NCI-H1417 treated with DMSO at 0.1 percent for 48 hours (cell line): ENCODE measurements at places on chromosomes 13 and 19.

DNA sequence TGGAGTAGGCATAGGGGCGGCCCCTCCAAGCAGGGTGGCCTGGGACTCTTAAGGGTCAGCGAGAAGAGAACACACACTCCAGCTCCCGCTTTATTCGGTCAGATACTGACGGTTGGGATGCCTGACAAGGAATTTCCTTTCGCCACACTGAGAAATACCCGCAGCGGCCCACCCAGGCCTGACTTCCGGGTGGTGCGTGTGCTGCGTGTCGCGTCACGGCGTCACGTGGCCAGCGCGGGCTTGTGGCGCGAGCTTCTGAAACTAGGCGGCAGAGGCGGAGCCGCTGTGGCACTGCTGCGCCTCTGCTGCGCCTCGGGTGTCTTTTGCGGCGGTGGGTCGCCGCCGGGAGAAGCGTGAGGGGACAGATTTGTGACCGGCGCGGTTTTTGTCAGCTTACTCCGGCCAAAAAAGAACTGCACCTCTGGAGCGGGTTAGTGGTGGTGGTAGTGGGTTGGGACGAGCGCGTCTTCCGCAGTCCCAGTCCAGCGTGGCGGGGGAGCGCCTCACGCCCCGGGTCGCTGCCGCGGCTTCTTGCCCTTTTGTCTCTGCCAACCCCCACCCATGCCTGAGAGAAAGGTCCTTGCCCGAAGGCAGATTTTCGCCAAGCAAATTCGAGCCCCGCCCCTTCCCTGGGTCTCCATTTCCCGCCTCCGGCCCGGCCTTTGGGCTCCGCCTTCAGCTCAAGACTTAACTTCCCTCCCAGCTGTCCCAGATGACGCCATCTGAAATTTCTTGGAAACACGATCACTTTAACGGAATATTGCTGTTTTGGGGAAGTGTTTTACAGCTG lies at the start of the genes BRCA2 and ZAR1L:
BRCA2 (plus strand) TSS at position 271 of the 790 bp plus-strand sequence. CDS start 953 bp downstream, outside the sequence.
ZAR1L (minus strand) TSS at position 126 of the 790 bp plus-strand sequence. CDS start 3,438 bp downstream, outside the sequence.
- DNase-seq: no peak

DNA sequence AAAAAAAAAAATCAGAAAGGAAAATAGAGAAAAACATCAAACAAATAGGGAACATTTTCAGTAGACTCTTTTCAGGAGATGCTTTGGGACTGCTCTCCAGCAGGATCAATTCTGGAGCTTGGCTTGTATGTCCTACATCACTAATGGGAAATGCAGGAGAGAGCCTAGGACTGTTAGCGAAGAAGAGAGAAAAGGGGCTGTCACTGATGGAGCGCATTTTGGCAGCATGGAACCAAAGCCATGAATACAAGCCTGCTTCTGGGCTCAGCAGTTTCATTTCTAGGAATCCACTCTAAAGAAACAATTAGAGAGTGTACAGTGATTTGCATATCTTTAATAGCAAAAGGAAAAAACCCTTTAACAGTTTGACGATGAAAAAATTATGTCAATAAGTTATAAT lies 203.9 kb downstream of the NUFIP1 start:
- DNase-seq: no peak

DNA sequence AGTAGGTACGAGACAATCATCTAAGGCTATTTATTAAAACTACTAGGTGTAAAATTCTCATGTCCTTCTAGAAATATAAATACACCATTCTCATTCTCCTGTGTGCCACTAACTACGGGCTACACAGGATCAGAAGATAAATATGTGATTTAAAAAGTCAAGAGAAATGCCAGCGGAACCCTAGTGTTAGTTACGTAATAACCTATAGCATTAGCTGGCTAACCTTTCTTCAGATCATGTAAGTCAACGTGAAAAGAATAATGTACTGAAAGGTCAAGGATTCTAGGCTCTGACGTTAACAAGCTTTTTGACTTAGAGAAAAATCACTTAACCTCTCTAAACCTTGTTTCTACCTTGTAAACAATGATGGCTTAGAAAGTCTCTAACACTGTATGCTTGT lies 121.8 kb downstream of the RGCC start:
- no peak for DNase-seq

DNA sequence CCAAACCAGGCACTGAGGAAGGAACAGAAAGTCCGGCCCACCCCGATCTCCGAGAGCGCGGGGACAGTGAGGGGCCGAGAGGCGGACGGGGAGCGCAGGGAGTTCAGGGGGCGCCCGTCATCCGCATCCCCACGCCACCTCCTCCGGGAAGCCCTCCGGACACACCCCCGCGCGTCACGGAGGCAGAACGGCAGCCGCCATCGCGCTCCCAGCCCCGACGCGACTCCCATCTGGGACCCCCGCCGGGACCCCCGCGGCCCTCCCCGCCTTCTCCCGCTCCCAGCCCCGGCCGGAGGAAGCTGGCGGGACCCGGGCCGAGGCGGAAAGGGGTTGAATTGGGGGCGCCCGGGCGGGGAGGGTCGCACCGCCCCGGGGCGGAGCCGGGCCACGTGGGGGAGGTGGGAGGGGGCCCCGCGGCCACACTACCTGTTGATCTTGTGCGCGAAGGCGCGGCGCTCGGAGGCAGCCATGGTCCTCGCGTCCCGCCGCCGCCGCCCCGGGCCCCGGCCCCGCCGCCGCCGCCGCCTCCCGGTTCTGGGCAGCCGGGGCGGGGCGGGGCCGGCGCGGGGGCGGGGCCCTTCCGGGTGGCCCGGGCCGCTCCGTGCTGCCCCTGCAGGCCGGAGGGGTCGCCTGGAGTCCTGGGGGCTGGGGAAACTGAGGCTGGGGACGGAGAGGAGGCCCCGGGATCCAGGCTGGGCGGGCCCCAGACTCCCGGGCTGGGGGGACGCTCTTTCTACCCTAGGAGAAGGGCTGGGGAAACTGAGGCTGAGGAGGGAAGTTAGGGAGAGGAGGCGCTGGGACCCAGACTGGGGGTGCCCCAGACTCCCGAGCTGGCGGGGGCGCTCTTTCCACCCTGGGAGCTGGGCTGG lies at the start of gene DOCK6:
DOCK6 (minus strand) TSS at position 554 of the 869 bp plus-strand sequence; CDS start at position 470, 84 bp downstream.
- no peak for DNase-seq

GRCh38 chr19:17254636-17255035 lies 8.9 kb upstream of the NR2F6 start:
- DNase-seq: no peak

- DNase-seq: no peak
Observed at GRCh38 chr19:46620716-46621115, 4.2 kb downstream of the PTGIR start.

- no peak for DNase-seq
Observed at GRCh38 chr13:85935868-85936467, 136.7 kb upstream of the SLITRK6 start.

DNA sequence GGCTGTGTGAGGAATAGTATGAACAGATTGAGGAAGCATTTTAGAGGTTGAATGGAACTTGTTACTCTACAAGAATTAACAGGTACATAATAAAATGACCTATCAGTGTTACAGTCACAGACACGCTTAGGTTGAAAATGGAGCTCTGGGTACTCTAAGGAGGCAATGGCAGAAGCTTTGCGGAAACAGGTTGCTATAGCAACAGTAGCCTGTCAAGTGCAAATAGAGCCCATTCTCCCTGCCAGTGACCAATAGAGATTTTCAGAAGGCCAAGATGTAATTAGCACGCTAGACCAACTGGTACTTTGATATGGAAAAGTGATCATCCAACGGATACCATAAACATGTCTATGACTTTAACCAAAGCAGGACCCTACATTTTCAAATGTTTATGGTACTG lies 148.5 kb upstream of the FREM2 start:
- DNase-seq: no peak

- no peak for DNase-seq
Observed at GRCh38 chr19:35696835-35697234, 7.5 kb upstream of the ZBTB32 start.

GRCh38 chr13:51524829-51525566 lies 59.3 kb upstream of the WDFY2 start:
- no peak for DNase-seq

- no peak for DNase-seq
Observed at GRCh38 chr19:34844277-34844676, 71.3 kb upstream of the ZNF599 start.

- DNase-seq: no peak
Observed at GRCh38 chr13:51912511-51913225, 50.9 kb downstream of the CCDC70 start.

DNA sequence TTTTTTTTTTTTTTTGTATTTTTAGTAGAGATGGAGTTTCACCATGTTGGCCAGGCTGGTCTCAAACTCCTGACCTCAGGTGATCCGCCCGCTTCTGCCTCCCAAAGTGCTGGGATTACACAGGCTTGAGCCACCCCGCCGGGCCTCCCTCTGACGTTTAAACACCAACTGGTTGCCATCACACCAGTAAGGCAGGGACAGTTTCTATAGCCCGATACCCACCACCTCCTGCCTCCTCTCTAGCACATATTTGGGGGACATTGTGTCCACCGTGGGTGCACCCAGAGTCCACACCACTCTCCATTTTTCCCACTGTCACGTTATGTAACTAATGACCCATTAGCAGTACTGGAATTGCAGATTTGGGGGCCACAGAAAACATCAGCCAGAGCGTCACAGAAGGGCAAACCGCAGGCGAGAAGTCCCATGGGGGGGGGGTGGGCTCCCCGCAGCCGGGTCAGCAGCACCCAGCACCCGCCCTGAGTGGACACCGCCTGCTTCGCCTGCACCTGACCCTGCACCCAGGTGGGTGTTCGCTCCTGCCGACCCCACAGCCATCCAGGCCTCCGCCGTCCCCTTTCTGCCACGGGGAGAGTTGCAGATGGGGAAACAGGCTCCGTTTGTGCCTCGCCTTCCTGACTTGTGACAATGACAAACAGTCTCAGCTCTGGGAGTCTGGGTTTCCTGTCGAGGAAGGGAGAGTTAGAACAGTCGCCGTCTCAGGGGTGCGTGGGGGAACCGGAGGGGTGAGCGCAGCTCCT lies 3.6 kb downstream of the ONECUT3 start:
- no peak for DNase-seq

DNA sequence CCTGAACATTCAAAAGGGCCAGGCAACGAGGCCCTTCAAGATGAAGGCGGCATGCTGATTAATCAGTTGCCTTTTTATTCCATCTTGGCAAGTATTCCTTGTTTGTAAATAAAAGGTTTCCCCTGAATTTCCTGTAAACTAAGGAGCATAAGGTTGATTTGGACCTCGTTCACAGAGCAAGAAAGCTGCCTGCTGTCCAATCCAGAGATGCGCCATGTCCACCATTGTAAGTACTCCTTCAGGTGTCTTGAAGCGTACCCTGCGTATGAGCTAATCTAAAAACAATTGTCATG lies 884.7 kb downstream of the PCDH9 start:
- no peak for DNase-seq

- no peak for DNase-seq
Observed at GRCh38 chr19:33954686-33955085, 158.0 kb downstream of the KCTD15 start.

DNA sequence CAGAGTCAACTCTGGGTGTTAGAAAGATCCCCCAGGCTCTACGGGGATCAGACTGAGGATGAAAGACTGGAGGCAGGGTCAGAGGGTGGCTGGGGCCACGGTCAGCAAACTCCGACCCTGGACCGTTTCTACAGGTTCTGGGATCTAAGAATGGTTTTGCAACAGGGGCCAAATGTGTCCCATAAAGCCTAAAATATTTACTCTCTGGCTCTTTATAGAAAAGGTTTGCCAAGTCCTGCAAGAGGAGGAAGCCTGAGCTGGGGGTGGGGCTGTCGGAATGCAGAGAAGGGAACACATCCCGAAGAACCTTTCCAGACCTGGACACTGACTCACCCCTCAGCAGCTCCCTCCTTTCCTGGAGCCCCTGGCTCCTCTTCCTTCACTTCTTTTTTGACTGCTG lies 20.7 kb downstream of the LIG1 start:
- DNase-seq: no peak

DNA sequence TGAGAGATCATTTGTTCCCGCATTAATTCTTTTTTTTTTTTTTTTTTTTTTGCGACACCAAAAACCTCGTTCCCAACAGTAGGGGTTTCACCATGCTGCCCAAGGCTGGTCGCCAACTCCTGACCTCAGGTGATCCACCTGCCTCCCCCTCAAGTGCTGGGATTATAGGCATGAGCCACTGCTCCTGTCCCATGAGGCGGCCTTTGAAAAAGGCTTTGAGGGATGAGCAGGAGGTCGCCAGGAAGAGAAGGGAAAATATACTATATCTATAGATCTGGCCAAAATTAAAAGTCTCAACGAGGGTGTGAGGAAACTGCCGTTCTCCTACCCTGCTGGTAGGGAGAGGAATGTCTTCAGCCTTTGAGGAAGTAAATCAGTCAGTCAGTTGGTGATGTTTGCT lies 26.2 kb downstream of the ZNF473 start:
- DNase-seq: no peak
